ENCODE measurements at places on chromosomes 7 and 10. TPM values are rescaled to one million over a fixed set of nuclear protein-coding genes. Genes with fewer than 3 reads are reported as not detected.

Gene EMX2
- total RNA-seq: not detected

Gene SH2D4B
- total RNA-seq: 0.22 TPM

Gene RPEL1
- not detected for total RNA-seq

Gene TMEM273
- not detected for total RNA-seq

Gene DMBT1
- total RNA-seq: not detected

Gene TAS2R5
- total RNA-seq: 2.6 TPM

Gene CHST3
- 16.1 TPM for total RNA-seq

Gene PRSS2
- total RNA-seq: not detected

Gene OR6B1
- total RNA-seq: not detected
